Endodermal cell (in vitro differentiated cells): ENCODE measurements at places on chromosomes 12 and 14. TPM values are rescaled to one million over a fixed set of nuclear protein-coding genes. Genes with fewer than 3 reads are reported as not detected.

DNA sequence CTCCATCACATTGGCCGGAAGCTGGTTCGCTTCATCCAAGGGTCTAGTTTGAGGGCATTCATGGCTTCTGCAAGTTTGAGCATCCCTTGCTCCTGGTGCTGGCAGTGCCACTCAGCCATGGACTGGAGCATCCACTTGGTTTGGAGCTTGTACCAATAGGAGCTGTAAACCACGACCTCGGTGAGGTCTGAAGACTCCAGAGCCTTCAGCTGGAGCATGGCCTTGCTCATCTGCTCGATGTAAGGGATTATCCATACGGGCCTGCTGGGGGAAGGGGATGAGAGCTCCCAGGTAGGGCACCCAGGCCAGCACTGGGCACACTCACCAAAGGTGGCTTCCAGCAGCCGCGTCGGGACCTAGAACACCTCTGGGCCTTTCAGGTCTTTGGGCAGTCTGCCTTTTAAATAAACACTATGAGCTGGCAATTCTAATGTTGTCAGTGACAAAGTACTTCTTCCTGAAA is 13.5 kb downstream of the FOS start:
- H3K4me1 ChIP-seq: no peaks in the 10 kb centered on the region
- no peaks in the 10 kb centered on the region for H3K36me3 ChIP-seq
- DNase-seq: no peak
- no peaks in the 10 kb centered on the region for H3K27me3 ChIP-seq
- no peak overlapping the region for H3K27ac ChIP-seq

DNA sequence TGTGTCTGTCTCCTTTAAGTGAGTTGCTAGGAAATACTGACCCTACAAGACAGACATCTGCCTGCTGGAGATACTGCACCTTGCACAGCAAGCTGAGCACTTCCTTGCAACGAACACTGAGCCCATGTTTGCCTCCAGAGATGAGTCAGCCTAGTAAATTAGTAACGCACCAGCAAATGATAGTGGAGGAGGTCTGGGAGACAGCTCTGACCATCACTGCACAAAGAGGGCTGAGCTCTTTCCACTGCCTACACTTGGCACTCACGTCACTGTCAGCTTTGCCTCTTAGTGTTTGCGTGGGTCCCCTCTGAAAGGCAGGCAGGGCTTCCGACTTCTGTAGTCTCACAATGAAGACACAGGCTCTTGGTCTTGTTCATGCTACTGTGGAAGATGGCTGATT is 109.0 kb downstream of the APAF1 start:
- no peak overlapping the region for H3K4me3 ChIP-seq
- peaks cover 17% of the 10 kb centered on the region for H3K4me1 ChIP-seq
- H3K27me3 ChIP-seq: no peaks in the 10 kb centered on the region
- peaks cover 35% of the 10 kb centered on the region for H3K36me3 ChIP-seq
- DNase-seq: no peak
- H3K27ac ChIP-seq: no peak overlapping the region

GRCh38 chr14:92952481-92953298 is 29.7 kb downstream of the CHGA start:
- no peaks in the 10 kb centered on the region for H3K4me1 ChIP-seq
- no peak overlapping the region for H3K27ac ChIP-seq
- no peak for DNase-seq
- no peak overlapping the region for H3K4me3 ChIP-seq
- H3K27me3 ChIP-seq: no peaks in the 10 kb centered on the region

- H3K4me3 ChIP-seq: no peak overlapping the region
- H3K4me1 ChIP-seq: peaks cover 7% of the 10 kb centered on the region
- DNase-seq: peak; percentile 71
Measured at GRCh38 chr12:49550693-49551252, 11.9 kb downstream of the KCNH3 start.

- H3K4me3 ChIP-seq: no peak overlapping the region
- no peak overlapping the region for H3K27ac ChIP-seq
- DNase-seq: no peak
- no peaks in the 10 kb centered on the region for H3K4me1 ChIP-seq
Measured at GRCh38 chr12:47383942-47384341, 304.2 kb upstream of the AMIGO2 start.

- no peak overlapping the region for H3K4me3 ChIP-seq
- peaks cover 45% of the 10 kb centered on the region for H3K36me3 ChIP-seq
- no peak for DNase-seq
- H3K27ac ChIP-seq: no peak overlapping the region
- no peaks in the 10 kb centered on the region for H3K27me3 ChIP-seq
Measured at GRCh38 chr12:70309348-70309747, 56.7 kb upstream of the KCNMB4 start.

DNA sequence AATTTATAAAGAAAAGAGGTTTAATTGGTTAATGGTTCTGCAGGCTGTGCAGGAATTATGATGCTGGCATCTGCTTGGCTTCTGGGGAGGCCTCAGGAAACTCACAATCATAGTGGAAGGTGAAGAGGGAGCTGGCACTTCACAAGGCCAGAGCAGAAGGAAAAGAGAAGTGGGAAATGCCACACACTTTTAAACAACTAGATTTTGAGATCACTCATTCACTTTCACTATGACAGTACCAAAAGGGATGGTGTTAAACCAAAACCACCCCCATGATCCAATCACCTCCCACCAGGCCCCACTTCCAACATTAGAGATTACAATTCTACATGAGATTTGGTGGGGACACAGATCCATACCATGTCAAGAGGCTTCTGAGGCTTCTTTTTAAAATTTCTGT is 62.6 kb downstream of the SLC38A4 start:
- no peaks in the 10 kb centered on the region for H3K36me3 ChIP-seq
- no peak overlapping the region for H3K4me3 ChIP-seq
- H3K27me3 ChIP-seq: no peaks in the 10 kb centered on the region
- no peaks in the 10 kb centered on the region for H3K4me1 ChIP-seq
- no peak for DNase-seq
- H3K27ac ChIP-seq: no peak overlapping the region

Gene DMAC2L
- total RNA-seq: 14.2 and 16.6 TPM in 2 replicates

DNA sequence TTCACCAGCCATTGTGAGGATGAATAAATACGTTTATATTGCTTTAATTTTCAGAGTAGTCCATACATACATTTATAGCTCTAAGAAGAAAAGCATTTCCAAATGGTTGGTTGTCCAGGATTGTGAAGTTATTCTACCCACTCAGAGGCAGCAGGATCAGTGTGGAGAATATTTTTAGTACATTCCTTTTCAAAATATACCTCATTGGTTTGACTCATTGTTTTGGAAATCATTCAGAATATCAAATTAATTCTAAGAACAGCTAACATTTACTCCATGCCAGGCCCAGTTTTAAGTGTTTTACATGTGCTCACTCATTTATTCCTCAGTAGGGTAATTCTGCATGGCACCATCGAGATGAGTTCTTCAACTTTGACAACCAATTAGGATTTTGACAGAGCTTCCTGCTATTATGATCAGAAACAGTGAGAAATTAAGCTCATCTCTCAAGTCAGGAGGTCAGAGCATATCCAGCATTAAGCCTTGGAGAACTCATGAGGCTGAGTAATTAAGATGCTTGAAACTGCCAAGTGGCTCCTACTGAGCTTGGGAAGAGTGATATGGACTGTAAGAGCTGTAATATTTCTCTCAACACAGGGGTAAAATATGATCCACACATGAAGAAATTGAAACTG is 153.3 kb upstream of the CLEC14A start:
- H3K4me1 ChIP-seq: no peaks in the 10 kb centered on the region
- no peaks in the 10 kb centered on the region for H3K27me3 ChIP-seq
- H3K36me3 ChIP-seq: no peaks in the 10 kb centered on the region
- H3K4me3 ChIP-seq: no peak overlapping the region
- no peak for DNase-seq

Gene BHLHE41
- 0.11 to 38.4 TPM (median 0.46 TPM) in 3 replicates for total RNA-seq

DNA sequence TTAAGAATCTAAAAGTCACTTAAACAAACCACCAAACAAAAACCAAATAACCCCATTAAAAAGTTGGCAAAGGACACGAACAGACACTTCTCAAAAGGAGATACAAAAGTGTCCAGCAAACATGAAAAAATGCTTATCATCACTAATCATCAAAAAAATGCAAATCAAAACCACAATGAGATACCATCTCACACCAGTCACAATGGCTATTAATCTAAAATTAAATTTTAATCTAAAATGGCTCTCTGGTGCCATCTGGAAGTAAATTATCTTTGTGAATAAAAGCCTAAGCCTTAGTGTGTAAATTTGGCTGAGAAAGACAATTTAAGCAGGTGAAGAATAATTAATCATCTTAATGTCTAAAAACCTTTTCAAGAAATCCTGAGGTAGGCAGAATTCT is 204.5 kb upstream of the PPFIA2 start:
- H3K36me3 ChIP-seq: no peaks in the 10 kb centered on the region
- H3K27ac ChIP-seq: no peak overlapping the region
- no peaks in the 10 kb centered on the region for H3K4me1 ChIP-seq

- H3K36me3 ChIP-seq: no peaks in the 10 kb centered on the region
- no peaks in the 10 kb centered on the region for H3K4me1 ChIP-seq
- no peak for DNase-seq
- H3K27me3 ChIP-seq: no peaks in the 10 kb centered on the region
- no peak overlapping the region for H3K4me3 ChIP-seq
Measured at GRCh38 chr12:30286345-30286926, 409.2 kb downstream of the IPO8 start.

DNA sequence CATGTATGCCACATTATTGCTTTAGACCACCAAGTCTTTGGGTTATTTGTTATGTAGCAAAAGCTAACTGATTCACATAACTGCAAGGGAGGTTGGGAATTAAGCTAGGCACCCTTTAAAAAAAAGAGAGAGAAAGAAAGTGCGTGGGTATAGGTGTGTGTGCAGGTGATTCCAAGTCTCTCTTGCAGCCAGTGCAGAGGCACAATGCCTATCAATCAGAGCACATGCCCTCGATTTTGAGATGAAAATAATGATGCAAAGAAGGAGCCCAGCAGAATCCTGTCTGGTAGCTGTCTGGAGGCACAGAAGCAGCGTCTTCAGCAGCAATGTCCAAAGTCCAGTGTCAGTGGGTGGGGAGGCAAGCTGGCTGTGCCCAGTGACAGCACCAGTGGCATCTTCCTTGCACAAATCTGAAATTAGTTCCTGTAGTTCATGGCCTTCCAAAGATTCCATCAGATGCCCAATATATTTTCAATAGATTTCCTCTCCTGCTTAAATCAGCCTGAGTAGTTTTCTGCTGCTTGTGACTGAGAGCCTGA is 62.4 kb upstream of the TBPL2 start:
- H3K4me3 ChIP-seq: no peak overlapping the region
- no peaks in the 10 kb centered on the region for H3K27me3 ChIP-seq
- H3K4me1 ChIP-seq: no peaks in the 10 kb centered on the region

- H3K4me1 ChIP-seq: no peaks in the 10 kb centered on the region
- H3K27ac ChIP-seq: no peak overlapping the region
- H3K27me3 ChIP-seq: no peaks in the 10 kb centered on the region
- peak; percentile 82 for DNase-seq
Measured at GRCh38 chr12:47307680-47308399, 228.1 kb upstream of the AMIGO2 start.

Gene CCDC175
- 0.53 TPM in 1 of 2 replicates, not detected in the other for total RNA-seq

Gene SOAT2
- total RNA-seq: 0.54 to 0.71 TPM (median 0.61 TPM) in 3 replicates

GRCh38 chr14:102620413-102620812 is 28.0 kb downstream of the RCOR1 start:
- H3K4me3 ChIP-seq: no peak overlapping the region
- no peaks in the 10 kb centered on the region for H3K27me3 ChIP-seq
- peaks cover 10% of the 10 kb centered on the region for H3K36me3 ChIP-seq
- H3K4me1 ChIP-seq: no peaks in the 10 kb centered on the region

DNA sequence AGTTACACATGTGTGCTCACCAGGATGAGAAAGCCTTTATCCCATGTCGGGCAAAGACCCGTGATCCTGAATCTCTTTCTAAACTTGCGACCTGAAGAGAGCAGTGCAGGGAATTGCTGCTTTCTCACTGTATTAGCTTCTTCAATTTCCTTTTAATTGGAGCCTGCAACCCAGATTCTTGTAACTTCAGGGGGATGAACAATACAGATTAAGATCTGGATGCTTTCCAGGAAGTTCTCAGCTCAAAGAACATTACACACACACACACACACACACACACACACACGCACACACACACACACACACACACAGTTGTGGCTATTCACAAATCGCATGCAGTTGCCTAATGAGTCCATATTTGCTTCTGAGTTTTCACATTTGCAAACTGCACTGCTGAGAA is 268.3 kb downstream of the NPAS3 start:
- H3K27me3 ChIP-seq: no peaks in the 10 kb centered on the region
- H3K4me3 ChIP-seq: no peak overlapping the region
- no peak overlapping the region for H3K27ac ChIP-seq
- no peak for DNase-seq

Gene PHLDA1
- total RNA-seq: 16.2 and 20.7 TPM in 2 replicates

DNA sequence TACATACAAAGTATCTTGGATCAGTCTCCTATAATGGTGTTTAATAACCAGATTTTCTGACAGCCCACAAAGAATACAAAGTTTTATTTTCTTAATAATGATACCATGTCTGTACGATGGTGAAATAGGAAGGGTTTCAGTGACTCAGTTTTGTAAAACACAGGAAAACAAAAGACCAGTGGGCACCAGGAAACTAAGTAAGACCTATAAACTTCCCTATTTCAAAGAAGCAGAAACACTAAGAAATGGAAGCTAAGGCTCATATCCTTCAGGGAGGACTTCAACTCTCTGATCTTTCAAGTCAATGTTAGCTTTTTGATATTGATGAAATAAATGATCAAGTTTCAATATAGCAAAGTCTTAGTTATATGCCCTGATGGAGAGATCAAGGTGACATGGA is 196.0 kb downstream of the DUSP6 start:
- H3K4me3 ChIP-seq: no peak overlapping the region
- H3K27me3 ChIP-seq: no peaks in the 10 kb centered on the region
- no peaks in the 10 kb centered on the region for H3K4me1 ChIP-seq
- no peaks in the 10 kb centered on the region for H3K36me3 ChIP-seq
- no peak for DNase-seq

Gene DPPA3
- total RNA-seq: 1.2 to 3.9 TPM (median 1.3 TPM) in 3 replicates

Gene TAS2R42
- total RNA-seq: not detected in 3 replicates

GRCh38 chr14:34119107-34119858 is 168.4 kb upstream of the EGLN3 start:
- no peak overlapping the region for H3K27ac ChIP-seq
- no peak for DNase-seq
- H3K27me3 ChIP-seq: peaks cover 10% of the 10 kb centered on the region

Gene CCDC197
- total RNA-seq: not detected in 2 replicates

DNA sequence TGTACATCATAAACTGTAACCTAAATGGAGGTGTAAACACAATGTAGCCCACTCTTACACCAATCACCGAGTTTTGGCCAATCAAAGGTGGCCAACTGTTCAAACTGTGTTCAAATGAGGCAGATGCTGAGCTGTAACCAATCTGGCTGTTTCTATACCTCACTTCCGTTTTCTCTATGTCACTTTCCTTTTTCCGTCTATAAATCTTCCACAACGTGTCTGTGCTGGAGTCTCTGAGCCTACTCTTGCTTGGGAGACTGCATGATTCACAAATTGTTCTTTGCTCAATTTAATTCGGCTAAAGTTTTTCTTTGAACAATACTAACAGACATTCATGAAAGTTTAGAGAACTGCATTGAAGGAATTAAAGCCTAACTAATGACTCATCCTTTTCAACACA is 547.1 kb upstream of the USP15 start:
- no peak overlapping the region for H3K4me3 ChIP-seq
- H3K36me3 ChIP-seq: no peaks in the 10 kb centered on the region
- DNase-seq: no peak
- no peaks in the 10 kb centered on the region for H3K4me1 ChIP-seq
- H3K27me3 ChIP-seq: no peaks in the 10 kb centered on the region
- no peak overlapping the region for H3K27ac ChIP-seq

Gene MIP
- total RNA-seq: not detected in 2 replicates

- no peaks in the 10 kb centered on the region for H3K4me1 ChIP-seq
- no peaks in the 10 kb centered on the region for H3K36me3 ChIP-seq
- H3K27ac ChIP-seq: no peak overlapping the region
Measured at GRCh38 chr12:91478500-91478899, 295.9 kb upstream of the DCN start.

- no peaks in the 10 kb centered on the region for H3K27me3 ChIP-seq
- no peak overlapping the region for H3K4me3 ChIP-seq
- peaks cover 92% of the 10 kb centered on the region for H3K36me3 ChIP-seq
- H3K27ac ChIP-seq: no peak overlapping the region
- DNase-seq: no peak
Measured at GRCh38 chr12:321606-322326, 59.1 kb upstream of the SLC6A13 start.
